Fibroblast of skin of back (primary cell): ENCODE measurements at places on chromosomes 2 and 18.

DNA sequence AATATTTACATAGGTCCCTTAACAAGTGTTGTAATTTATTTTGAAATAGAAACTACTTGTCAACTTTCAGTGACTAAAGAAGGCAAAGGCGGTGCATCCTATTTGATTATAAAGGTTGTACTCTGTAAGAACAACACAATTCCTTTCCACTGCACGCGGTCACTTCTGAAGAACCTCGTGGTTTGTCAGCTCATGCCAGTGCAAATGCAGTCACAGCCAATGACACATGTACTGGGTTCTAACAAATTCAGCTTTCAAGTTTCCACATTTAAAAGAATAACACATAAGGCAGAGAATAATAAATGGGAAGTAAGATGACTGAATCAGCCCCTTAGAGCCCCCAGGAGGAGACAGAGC, 39.7 kb downstream of the CYB5A start:
- DNase-seq = peak; percentile 53

GRCh38 chr18:46311491-46311890, 207.3 kb downstream of the HAUS1 start:
- no peak for DNase-seq

DNA sequence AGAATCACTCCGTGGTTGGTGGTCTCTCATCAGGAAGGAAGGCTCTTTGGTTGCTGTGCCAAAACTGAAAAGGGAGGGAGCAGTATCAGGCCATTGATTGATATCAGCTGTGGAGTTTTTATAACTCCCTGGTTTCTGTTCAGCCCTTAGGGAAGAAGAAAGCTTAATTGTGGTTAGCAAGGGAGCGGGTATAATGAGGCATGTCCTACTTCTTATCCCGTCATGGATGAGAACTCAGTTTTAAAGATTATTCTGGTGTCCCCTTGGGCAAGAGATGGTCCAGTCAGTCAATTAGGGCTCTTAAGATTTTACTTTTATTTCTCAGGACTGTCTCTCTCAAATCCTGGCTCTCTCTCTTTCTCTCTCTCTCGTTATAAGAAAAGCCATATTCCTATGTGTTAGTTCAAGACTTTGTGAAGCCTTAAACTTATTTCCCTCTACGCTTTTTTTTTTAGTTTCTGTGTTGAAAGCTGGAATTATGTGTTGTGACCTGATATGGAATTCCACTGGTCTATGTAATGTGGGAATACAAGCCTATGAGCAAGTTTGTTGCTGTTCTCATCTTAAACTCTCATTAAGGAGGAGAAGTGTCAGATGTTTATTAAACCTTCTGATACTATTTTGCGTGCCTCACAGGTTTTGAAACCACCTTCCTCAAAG, 514.0 kb upstream of the CDH2 start:
- no peak for DNase-seq

DNA sequence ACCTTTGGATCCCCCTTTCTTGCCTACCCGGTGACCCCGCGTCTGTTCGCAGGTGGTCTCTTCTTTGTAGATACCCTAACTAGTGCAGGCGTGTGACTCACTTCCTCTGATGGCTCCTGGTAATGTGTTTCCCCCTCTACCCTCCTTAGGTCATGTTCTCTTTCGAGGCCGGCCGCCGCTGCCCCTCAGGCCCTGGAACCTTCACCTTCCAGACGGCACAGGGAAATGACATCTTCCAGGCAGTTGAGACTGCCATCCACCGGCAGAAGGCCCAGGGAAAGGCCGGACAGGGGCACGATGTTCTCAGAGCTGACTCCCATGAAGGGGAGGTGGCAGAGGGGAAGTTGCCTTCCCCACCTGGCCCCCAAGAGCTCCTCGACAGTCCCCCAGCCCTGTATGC, 1.6 kb downstream of the DOK1 start:
- DNase-seq = no peak

DNA sequence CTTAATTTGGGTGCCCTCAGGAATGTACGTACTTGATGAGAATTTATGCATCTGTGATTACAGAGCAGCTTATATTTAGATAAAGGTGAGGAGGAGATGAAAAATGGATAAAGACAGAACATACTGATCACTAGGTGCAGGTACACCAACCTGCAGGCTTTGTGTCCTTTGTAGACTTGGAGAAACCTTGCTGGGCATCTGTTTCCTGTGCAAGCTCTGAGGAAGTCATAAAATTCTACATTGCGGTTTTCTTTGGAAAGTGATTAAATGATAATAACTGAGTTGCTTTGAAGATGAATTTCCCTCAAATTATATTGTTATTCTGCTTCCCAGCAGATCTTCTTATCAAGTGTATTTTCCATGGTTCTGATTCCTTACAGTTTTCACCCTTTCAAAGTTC, 7.7 kb downstream of the RAB27B start:
- no peak for DNase-seq

- DNase-seq = peak; percentile 32
These were observed 80.0 kb downstream of the SOWAHC start for GRCh38 chr2:109694190-109694589.

DNA sequence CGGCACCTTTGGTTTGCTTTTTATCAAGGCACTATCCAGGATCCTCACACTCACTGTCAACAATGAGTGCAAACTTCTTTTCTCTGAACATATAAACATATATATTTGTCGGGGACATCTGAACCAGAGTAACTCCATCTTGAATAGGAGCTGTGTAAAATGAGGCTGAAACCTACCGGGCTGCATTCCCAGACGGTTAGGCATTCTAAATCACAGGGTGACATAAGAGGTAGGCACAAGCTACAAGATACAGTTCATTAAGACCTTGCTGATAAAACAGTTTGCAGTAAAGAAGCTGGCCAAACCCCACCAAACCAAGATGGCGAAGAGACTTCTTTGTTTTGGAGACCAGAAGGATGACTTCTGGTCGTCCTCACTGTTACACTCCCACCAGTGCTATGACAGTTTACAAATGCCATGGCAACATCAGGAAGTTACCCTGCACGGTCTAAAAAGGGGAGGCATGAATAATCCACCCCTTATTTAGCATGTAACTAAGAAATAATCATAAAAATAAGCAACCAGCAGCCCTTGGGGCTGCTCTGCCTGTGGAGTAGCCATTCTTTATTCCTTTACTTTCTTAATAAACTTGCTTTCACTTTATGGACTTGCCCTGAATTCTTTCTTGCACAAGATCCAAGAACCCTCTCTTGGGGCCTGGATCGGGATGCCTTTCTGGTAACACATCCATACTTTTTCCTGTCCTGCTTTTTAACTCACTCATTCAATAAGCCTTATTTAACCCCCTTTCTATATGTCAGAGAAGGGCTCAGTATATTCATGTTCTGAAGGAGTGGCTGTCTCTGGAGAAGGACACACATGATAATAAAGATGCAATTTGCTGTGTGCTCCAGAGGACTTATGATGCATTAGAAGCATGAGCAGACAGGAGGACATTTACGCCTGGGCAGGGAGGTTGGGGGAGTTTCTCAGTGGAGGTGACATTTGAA, 65.4 kb downstream of the TACR1 start:
- peak; percentile 34 for DNase-seq

- no peak for DNase-seq
These were observed 108.6 kb upstream of the RNF152 start for GRCh38 chr18:62001396-62001795.

GRCh38 chr2:128172191-128172590, 81.2 kb downstream of the UGGT1 start:
- DNase-seq = peak; percentile 7

DNA sequence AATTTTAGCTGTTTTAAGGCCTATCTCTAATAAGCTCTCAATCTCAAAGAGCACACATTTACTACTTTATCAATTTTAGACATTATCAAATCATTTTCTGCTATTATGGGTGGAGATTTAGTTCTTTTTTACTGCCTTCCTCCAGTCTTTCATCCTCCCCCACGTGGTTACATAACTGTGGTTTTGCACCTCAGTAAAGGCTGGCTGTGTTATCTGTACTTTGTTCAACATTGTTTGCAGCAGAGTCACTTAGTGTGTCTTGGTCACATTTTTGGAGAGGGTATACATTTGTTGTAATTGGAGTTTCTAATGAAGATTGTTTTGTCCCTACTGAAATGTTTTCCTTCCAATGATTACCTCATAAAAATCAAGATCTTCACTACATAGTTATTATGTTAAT, 549.6 kb upstream of the CELF4 start:
- no peak for DNase-seq

- DNase-seq = peak; percentile 71
These were observed 232.3 kb downstream of the KLHL29 start for GRCh38 chr2:23617167-23617810.

GRCh38 chr2:133130548-133131246, 437.6 kb downstream of the NCKAP5 start:
- DNase-seq = peak; percentile 57

GRCh38 chr18:65767406-65767805, 16.6 kb downstream of the CDH7 start:
- DNase-seq = no peak

GRCh38 chr2:221399183-221399582, 172.9 kb downstream of the EPHA4 start:
- DNase-seq = no peak

- DNase-seq = no peak
These were observed 412.2 kb downstream of the SPAG16 start for GRCh38 chr2:213696442-213696841.

GRCh38 chr2:10911291-10912075, at the start of gene KCNF1:
KCNF1 (plus strand) TSS chr2:10911934; CDS start chr2:10912427, 493 bp downstream.
- DNase-seq = peak; percentile 67

DNA sequence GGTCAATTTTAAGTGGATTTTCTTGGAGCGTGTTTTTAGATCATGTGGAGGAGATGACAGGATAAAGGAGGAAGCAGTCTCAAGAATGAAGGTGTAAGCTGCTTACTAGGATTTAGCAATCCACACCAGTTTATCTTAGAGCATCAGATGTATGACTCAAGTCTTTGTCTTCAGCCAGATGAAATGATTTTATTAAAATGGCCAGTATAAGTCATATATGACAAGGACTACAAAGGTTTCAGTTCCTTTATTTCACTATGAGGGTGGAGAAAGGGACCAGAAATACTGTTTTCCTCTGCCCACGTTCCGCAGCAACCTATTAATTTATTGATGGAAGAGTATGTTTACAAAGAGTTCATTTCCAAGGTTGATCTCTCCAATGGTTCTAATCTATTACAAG, 970.5 kb upstream of the SLC39A10 start:
- no peak for DNase-seq

DNA sequence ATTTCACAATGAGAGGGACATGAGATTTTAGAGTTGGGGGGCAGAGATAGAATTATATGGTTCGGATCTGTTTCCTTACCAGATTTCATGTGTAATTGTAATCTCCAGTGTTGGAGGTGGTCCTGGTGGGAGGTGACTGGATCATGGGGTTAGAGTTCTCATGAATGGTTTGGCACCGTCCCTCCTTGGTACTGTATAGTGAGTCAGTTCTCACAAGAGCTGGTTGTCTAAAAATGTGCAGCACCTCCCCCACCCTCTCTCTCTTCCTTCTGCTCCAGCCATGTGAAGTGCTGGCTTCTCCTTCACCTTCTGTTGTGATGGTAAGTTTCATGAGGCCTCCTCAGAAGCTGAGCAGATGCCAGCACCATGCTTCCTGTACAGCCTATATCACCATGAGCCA, 138.1 kb downstream of the SCG2 start:
- DNase-seq = no peak

DNA sequence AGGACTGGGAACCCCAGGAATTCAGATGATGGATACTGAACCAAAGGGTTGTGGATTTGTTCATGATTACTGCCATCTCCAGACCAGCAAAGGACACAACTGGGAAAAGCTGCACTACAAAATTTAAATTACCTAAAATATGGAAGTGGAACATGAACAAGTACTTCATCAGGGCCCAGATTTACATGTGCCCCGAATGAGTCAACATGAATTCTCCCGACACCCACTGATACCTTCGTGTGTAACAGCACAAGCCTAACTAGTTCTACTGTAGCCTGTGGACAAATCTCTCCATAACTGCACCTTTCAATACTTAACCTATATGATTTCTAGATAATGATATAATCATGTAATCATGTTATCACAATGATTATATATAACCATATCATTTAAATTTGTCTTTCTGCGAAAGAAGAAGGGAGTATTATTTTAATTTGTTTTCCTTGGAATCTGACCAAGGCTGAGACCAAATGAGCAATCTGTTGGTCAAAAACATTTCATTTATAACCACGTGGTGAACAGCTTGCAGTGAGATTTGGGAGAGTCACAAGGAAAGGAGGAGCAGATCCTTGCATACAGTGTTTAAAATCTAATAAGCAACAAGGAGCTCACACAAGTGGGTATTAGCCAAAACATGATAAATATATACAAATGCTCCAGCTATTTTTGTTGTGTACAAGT, 70.5 kb downstream of the CACNB4 start:
- peak; percentile 18 for DNase-seq

DNA sequence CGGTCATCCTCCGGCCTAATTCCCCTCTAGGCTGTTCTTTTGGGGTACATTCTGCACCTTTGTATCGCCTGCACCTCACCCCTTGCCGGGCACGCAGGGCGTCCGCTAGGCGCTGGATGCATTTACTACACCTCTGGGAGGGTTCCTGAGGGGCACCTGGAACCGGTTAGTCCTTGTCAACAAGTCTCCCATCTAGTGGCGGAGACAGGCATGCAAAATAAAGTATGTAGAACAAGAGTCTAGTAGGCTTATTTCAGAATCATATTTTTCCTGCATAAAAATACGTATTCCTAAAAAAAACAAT, 705 bp upstream of the TEX261 start:
- DNase-seq = no peak

GRCh38 chr2:231425811-231426703, 30.5 kb downstream of the B3GNT7 start:
- DNase-seq = no peak

- no peak for DNase-seq
These were observed 84.7 kb upstream of the TMEM200C start for GRCh38 chr18:5979971-5980457.

GRCh38 chr18:72436401-72436800, 107.7 kb downstream of the CBLN2 start:
- no peak for DNase-seq

- DNase-seq = no peak
These were observed 25.2 kb downstream of the MYCN start for GRCh38 chr2:15965564-15966019.

- no peak for DNase-seq
These were observed 58.8 kb downstream of the NAB1 start for GRCh38 chr2:190707726-190708125.

GRCh38 chr18:25005541-25006403, 346.2 kb downstream of the ZNF521 start:
- peak; percentile 24 for DNase-seq

DNA sequence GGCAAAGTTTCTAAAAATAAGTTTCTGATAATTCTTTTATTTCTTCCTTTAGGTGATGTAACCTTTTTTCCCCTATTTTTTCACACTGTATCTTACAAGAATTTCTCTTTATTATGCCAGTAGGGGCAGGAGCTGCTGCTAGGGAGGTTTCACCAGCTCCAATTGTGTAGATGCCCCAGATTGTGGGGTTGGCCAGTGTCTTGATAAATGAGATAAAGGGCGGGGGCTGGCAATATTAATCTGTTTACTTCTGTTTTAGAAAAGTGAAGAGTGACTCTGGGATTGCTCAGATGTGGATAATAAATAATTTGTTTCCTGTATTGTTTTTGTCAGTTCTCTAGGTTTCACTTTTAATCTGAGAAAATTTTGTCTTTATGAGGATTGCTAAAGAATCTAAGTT, 190.4 kb downstream of the MC4R start:
- DNase-seq = no peak
